ENCODE measurements at places on chromosomes 2 and 18. TPM values are rescaled to one million over a fixed set of nuclear protein-coding genes. Genes with fewer than 3 reads are reported as not detected.

- no peak for DNase-seq
These were observed 15.3 kb upstream of the ACOXL start for GRCh38 chr2:110716959-110717645.

CCDC148 gene
- 2.9 TPM for total RNA-seq

DNA sequence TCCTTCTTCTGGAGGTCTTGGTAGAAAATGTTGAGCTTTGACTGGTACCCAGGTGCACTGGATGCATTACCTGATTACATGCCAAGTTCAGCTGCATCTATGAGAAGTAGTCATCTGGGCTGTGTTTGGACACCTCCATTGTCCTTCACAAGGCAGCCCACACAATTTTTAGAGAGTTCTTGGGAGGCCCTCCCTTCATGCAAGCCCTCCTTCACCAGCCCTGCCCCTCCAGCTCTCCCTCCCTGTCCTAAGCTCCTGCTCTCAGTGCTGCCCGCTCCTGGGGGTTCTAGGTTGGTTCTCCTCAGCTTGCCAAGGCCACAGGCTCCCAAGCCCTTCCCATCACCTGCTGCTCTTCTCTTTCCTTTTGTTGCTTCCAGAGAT, 148.7 kb downstream of the DYSF start:
- no peak for DNase-seq

FOXD4L1 gene
- total RNA-seq = not detected

DNA sequence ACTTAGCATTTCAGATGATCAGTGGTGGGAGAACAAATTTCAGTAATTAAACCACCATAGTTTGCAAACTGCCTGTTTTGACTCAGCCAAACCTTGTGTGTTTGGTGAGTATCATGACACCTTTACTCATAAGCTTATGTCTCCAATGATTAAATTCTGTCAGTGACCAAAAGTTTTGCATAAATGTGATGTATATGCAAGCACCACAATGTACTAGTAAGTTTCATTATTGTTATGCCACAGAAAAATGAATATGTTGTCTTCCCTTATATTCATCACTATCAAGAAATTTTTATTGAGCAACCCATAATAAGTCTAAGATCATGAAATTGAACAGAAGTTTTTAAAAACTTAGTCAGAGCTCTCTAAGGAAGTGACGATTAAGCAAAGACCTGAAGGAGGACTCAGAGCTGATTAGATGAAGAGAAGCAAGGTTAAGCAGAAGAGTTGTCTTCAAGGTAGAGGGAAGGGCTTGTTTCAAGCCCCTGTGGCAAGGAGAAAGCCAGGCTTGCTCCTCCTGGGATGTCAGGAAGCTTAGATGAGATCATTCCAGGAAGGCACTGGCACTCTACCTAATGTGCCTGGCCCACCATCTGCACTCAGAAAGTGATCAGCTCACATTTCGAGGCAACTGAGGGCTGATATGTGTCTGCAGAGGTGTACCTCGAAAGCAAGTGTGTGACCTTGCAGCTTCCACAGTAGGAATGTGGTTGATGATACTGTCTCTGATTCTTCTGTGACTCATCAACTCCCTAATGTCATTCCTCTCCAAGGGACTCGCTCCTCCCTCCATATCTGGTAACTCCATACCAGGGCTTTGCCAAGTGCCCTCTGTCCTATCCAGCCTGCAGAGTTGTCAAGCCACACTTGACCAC, 54.7 kb downstream of the KCTD18 start:
- DNase-seq = no peak

NEB gene
- total RNA-seq = 2.2 TPM

GRCh38 chr2:27622921-27623384, 5.9 kb downstream of the CCDC121 start:
- no peak for DNase-seq

CEBPZ gene
- total RNA-seq = 57.6 TPM

DNA sequence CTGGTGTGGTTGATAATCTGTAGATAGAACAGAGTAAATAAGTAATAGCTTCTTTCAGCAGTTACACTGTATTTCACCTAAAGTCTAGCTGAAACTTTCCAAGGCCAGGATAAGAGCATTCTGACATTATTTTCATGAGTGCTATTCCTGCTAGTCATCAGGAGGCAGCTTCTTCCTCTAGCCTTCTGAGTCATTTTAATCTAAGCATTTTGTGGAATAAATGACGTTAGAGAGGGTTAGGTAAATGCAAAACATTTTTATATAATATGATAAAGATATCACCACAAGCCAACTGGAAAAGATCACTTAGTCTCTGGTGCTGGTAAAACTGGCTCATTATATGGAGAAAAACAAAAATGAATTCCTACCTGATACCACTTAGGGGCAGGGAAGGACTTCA, 138.5 kb downstream of the MEP1B start:
- no peak for DNase-seq

XDH gene
- 0.22 TPM for total RNA-seq

DOCK10 gene
- total RNA-seq = 50.7 TPM

DNA sequence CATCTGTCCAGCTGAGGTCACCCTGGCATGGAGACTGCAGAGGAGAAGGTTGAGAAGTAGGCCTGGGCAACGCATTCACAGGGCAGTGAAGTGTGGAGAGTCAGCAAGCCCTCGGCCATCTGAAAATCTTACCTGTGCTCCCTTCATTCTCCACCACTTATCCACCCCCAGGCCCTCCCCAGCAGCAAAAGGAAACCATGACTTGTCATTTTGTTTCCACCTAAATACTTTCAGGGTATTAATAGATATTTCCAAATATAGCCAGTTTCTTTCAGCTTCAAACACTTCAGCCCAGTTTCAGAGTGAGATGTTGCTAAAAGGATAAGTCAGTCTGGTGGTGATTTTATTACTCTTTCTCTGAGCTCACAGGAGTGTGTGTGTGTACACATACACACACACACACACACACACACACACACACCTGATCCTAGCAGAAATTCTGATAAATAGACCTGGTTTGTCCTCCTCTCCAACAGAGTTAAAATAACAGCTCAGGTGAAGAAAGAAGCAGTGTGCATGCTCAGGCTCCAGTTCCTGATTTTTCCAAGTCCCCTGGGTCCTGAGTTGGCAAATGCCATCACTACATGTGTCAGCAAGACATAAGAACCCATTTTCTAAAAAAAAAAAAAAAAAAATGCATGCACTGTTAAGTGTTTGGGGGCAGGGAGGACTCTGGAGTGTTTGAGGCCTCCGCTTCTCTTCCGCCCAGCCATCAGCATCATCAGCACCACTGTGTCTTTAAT, 82.8 kb downstream of the LOXHD1 start:
- no peak for DNase-seq

DNA sequence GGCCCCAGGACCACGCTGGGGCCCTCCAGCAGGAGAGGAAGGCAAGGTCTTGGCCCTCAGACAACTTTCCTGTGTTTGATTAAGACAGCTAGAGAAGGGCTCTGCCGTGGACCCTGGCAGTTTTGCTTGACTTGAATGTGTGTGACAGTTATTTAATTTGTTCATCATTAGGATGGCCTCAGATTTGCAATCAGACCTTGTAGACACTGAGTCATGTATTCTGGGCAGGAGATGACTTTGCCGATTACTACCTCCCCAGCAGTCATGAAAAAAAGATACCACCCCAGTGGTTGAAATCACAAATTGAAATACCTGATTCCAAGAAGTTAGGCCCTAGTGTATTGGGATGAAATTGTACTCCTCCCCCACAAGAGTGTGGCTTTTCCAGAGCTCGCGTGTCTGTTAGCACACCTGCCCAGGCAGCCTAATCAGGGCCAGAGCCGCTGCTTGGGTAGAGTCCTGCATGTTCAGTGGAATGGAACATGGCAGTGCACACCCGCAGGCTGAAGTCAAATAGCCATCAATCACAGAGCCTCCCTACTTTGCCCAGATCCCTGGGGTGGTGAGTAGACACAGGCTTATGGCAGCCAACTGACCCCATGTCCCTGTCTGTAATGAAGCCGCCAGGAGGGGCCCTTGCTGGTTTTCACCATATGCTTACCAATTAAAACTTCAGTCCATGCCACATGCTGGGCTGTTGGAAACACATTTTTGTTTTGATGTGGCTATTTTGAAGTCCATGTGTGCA, 122.5 kb downstream of the TPGS2 start:
- no peak for DNase-seq

GRCh38 chr2:46146866-46147502, 150.2 kb upstream of the EPAS1 start:
- DNase-seq = no peak

CLEC4F gene
- total RNA-seq = 1.7 TPM

ABCA12 gene
- not detected for total RNA-seq

TMX3 gene
- 59.2 TPM for total RNA-seq

PLEK gene
- 21.0 TPM for total RNA-seq

- no peak for DNase-seq
These were observed 70.7 kb downstream of the PMS1 start for GRCh38 chr2:189854940-189855339.

RASGRP3 gene
- 16.0 TPM for total RNA-seq

- DNase-seq = peak; percentile 79
These were observed 104.6 kb downstream of the ITGB1BP1 start for GRCh38 chr2:9318461-9319337.

DNA sequence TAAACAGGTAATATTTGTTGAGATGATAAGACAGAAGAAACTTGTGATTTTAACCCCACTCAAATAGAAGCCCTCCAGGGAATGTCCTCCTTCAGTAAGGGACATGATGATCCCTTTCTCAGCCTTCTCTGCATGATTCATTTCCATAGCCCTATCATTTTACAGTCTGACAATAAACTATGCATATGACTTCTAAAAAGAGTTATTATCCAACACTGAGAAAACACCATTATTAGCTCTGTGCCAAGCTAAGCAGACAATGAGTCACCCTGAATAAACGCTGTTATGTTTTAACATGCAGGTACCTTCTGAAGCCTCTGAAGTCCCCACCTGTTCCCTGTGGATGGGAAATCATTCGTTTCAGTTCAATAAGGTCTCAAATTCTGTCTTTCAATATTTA, 54.7 kb downstream of the DTNB start:
- DNase-seq = no peak

- no peak for DNase-seq
These were observed 39.4 kb upstream of the RBM44 start for GRCh38 chr2:237759176-237759575.

DNA sequence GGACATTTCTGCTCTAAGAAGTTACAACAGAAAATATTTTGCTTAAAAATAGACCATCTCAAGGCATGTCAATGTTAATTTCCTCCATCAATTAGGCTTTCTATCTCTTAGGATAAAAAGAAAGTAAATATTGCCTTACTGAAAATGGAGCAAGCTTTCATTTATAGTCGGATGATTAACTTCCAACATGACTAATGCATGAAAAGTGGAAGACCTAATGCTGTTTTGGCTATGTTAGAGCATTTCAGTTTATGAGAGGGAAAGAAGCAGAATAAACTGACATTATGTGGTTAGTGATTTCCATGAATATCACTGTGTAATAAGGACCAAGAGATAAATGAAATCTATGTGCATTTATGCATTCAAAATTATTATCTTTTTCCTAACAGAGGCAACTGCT, 475.2 kb upstream of the UBE2E3 start:
- no peak for DNase-seq

DNA sequence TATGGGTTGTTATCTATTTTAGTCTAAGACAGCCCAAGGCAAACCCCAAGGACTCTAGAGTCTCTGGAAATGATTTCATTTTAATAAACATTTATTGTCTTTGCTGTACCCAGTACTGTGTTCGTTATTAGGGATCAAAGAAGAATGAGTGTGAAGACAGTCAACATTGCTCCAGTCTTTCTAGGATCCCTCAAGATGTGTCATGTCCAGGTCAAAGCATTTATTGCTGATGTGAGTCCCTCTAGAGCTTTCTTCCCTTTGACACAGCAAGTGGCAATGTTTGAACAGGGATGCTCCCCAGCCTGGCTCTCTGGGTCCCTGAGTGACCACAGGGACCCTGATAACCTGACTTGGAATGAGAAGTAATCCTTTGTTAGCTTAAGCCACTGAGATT, 123.1 kb upstream of the STK17B start:
- no peak for DNase-seq

ZNF513 gene
- 17.0 TPM for total RNA-seq

GRCh38 chr2:216673609-216674008, 21.7 kb downstream of the IGFBP5 start:
- DNase-seq = no peak

FLACC1 gene
- total RNA-seq = 5.4 TPM

DNA sequence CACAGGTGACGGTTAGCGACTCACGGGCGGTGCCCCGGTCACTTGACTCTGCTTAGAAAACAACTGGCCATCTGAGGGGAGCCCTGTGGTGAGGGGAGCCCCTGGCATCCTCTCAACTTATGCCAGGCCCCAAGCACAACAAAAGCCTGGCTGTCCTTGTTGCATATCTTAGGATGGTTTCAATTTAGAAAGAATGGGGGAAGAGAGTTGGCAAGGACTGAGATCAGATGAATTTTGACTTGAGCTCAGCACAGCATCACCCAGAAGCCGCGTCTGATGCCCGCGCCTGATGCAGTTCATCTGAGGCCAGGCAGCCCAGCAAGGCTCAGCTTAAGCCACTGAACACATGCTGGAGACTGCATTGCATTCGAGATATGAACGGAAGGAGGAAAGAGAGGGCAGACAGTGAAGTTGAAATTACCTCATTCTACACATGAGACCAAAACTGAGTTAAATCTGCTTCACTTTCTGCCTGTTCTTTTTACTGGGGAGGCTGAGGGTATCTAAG, 36.8 kb downstream of the MYT1L start:
- DNase-seq = no peak

IL1F10 gene
- total RNA-seq = not detected

GRCh38 chr2:121665504-121665903, 16.2 kb upstream of the CLASP1 start:
- DNase-seq = no peak

B3GNT7 gene
- total RNA-seq = 4.2 TPM

CRYGD gene
- total RNA-seq = not detected

GRCh38 chr2:47561906-47562305, 158.9 kb downstream of the MSH2 start:
- no peak for DNase-seq

CGREF1 gene
- total RNA-seq = 4.1 TPM

DNA sequence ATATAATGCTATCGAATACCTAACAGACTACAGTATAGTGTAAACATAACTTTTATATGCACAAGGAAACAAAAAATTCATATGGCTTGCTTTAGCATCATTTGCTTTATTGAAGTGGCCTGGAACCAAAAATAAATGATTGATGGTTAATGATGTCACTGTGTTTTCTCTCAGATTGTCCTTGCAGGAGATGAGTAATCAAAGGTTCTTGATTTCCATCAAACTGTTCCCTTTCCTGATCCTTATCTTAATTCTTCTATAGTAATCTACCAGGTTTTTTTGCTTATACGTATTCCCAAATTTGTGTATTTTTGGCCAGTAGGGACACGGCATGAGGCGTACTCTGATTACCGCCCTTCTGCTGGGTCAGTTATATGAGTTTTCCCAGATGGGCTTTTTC, 104.9 kb upstream of the CXCR4 start:
- DNase-seq = no peak

GRCh38 chr2:20584045-20584398, 66.9 kb downstream of the HS1BP3 start:
- DNase-seq = no peak

GRCh38 chr18:28411806-28412205, 234.9 kb upstream of the CDH2 start:
- no peak for DNase-seq

SERPINB8 gene
- 16.5 TPM for total RNA-seq

POTEI gene
- total RNA-seq = 0.27 TPM

SLC5A7 gene
- total RNA-seq = not detected

GRCh38 chr18:67845035-67845434, 328.5 kb upstream of the DSEL start:
- no peak for DNase-seq

GRCh38 chr18:27887287-27887686, 289.6 kb downstream of the CDH2 start:
- no peak for DNase-seq
